ENCODE measurements at places on chromosomes 2 and 18.

DNA sequence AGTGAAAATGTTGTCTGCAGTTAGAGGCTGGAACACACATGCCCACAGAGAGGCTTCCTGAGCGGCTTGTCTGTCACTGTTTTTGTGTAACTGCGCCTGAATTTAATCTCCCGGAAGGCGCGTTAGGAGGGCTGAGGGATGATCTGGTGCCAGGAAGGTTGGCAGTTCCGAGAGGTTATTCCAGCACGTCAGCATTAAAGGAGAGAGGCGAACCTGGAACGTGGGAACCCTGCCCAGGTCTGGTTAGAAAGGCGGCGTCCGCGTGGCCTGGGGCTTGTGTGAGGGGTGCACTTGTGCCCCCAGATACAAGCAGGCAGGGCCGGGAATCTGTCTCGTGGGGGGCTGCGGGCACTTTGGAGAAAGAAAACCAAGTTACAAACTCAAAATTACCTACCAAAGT lies 75.3 kb downstream of the NFATC1 start:
- no peak for DNase-seq

DNA sequence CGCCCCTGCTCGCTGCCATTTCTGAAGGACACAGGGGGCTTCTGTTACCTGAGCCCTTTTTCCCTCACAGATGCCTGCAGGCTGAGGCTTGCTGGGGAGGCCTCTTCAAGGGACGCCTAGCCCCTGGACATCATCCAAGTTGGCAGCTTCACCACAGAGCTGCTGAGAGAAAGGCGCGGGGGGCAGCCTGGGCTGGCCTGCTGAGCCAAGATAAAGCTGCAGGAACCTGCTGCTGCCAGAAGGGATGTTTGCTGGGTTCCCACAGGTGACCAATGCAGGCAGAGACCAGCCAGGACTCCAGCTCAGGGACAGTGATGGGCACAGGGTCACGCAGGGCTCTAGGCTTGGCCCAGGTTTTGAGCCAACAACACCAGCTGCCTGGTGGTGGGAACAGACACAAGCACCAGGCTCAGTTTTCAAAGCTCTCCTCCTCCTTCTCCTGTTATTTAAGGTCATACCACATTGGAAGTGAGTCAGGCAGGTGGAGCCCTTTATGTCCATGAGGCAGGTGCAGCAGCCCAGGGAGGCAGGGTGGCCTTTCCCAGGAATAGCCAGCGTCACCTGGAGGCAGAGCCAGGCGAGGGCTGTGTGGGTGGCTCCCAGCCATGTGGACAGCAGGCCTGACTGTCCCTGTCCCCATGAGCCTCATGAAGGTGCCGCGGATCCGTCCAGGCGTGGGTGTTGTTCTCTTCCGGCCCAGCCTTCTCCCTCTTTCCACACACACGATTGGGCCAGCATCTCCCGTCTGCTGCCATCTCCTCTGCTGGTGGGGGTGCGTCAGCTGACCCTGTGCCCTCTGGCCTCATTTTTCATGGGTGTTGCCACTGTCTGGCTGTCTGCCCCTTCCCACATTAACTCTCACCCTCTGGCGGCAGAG lies 515.5 kb upstream of the MYT1L start:
- peak; percentile 32 for DNase-seq

DNA sequence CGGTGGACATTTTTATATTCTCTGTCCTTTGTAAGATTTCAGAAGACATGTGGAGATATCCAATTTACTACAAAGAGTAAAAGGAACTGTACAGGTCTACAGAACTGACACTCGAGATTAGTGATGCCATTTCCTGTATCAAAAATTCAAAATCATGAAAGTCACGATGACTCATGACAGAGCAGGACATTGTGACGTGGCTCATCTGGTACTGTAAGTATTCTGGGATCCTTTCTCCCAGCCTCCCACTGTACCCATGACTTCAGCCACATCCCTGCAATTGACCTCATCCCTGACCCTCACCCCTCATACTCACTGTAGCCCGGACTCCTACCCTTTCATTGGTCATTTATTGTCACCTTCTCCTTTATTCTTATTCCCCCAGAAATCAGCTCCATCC lies 736.5 kb downstream of the EPHA4 start:
- no peak for DNase-seq

- DNase-seq: no peak
Observed at GRCh38 chr2:216348756-216349308, 23.5 kb downstream of the MARCHF4 start.

- DNase-seq: no peak
Observed at GRCh38 chr2:84493514-84493913, 22.8 kb upstream of the DNAH6 start.

GRCh38 chr2:145028101-145028920 lies 508.4 kb upstream of the ZEB2 start:
- no peak for DNase-seq

GRCh38 chr2:217859926-217860325 lies 142.9 kb downstream of the TNS1 start:
- DNase-seq: no peak

DNA sequence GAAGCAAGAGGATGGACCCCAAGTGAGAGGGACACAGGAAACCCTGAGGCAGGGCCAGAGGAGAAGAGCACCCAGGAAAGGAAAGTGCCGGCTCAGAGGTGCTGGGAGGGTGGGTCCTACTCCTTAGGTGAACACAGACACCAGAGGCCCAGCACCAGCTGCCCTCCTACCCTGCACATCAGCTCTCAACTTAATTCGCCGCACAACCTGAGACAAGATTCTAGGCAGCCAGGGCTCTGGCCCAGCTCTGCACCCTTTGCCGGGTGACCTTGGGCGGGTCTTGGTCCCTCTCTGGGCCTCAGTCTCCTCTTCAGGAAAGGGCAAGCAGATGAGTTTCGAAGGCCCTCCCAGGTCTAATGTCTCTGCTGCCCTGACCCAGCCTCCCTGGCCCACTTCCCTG lies 28.1 kb downstream of the ZFP36L2 start:
- DNase-seq: no peak

DNA sequence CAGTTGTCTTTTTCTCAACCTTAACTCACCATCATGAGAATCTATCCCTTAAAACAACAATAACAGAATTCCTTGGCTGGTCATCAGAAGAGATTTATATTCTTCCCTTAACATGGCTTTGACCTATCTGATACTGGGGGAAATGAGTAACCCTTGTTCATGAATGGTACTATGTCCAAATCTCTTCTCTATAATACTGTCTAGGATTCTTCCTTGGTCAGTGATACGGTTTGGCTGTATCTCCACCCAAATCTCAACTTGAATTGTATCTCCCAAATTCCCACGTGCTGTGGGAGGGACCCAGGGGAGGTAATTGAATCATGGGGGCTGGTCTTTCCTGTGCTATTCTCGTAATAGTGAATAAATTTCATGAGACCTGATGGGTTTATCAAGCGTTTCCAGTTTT lies 282.0 kb upstream of the SIX2 start:
- no peak for DNase-seq

DNA sequence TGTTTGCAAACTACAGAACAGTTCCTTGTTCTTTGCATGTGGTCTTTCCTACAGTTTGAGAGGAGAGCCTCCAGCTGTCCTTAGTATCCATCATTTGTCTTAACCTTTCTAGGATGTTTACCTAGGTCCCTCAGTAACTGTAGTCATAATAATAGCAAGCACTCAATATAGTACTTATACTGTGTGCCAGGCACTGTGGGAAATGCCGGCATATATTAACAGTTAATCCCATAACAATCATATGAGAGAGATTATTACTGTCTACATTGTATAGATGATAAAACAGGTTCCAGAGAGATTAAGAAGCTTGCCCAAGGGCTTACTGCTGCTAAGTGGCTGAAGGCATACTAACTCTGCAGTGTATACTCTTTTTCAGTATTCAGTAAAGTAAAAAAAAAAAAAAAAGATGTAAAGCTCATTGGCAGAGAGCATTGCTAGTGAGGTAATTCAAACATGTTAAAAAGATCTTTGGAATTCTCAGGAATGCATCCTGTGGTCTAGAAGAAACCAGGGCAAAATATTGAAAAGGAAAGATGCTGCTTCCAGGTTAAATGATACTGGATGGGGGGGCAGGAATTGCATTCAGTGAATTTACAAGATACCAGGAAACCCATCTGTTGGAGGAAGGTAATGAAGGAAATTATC lies 72.3 kb downstream of the SPTBN1 start:
- no peak for DNase-seq

- no peak for DNase-seq
Observed at GRCh38 chr2:86747711-86748639, 27.9 kb downstream of the RMND5A start.

DNA sequence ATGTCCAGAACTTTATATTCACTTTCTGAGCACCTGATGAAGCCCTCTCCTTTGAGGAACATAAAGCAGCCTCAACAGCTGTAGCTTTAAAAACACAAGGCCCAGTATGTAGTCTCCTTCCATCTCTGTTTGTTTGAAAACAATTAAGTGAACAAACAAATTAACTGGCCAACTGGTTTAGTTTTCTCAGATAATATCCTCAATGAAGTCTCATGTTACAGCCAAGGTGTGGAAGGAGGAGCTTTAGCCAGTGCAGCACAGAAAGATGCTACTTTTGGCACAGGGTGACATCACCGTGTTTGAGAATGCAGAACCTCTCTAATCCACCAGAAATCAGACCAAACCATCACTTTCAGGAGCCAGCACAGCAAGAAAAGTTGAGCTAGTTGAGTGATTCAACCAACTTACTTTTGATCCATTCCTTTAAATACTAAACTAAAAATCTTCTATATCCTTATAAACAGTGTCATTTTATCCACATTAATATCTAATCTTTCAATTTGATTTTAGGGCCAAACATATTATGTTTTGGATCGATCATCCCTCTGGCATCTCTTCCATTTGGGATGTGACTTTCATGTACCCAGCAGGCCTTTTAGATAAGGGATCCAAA lies 488.7 kb downstream of the ARHGAP15 start:
- DNase-seq: no peak

- DNase-seq: no peak
Observed at GRCh38 chr18:3401669-3402620, 48.0 kb upstream of the TGIF1 start.

DNA sequence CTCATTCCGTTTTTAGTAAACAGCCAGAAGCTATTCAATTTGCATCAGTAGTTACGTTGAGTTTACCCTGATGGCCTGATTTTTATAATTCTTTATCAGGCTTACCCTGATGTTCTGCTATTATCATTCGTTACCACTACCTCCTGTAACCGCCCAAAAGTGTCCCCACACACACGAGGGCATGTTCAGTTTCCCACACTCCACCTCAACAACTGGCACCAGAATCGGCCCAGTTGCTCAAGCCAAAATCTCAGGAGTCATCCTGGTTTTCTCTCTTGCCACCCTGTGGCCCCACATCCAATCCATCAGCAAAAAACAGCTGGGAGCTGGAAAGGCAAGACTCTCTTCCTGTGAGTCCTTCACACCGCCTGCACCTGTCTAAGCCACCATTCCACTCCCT lies 102.9 kb upstream of the RAB6C start:
- no peak for DNase-seq

DNA sequence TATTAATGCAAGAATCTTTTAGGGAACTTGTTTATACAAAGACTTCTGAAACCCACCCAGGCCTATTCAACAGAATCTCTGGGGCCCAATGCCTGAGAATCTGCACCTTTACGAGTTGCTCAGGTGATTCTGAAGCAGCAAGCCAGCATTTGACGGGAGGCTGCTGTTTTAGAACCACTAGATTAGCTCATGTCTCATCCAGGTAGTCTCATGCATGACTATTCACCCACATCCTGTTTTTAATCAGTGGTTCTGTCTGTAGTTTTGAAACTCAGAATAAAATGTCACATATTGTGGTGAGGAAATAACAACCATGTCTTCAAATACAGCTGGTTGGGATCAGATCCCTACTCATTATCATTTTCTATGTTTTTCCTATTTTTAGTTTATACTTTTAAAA lies 39.5 kb downstream of the CYTIP start:
- no peak for DNase-seq

- no peak for DNase-seq
Observed at GRCh38 chr2:123609077-123609476, 416.0 kb upstream of the CNTNAP5 start.

DNA sequence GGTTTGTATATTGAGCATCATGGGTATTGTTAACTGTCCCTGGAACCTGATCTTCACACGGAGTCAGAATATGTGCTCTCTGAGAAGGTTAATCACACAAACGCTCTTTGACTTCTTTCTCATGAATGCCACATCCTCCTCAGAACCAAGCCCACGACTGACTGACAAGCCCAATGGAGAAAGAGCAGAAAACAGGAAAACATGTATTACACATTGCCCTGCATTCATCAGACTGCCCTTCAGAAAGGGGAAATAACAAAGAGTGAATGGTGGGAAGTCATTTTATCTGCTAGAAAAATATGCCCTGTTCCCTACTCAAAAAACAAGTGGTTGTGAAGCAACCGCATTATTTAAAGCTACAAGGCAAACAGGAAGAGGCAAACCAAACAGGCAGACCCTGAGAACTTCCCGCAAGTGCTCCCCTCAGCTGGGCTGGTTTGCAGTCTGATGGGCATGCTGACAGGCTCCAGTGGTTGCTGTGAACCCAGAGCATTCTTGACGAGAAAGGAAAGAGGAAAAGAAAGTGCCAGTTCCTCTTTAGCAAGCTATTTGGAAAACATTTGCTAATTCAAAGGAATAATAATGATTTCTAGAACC lies 172.9 kb upstream of the SETBP1 start:
- no peak for DNase-seq

DNA sequence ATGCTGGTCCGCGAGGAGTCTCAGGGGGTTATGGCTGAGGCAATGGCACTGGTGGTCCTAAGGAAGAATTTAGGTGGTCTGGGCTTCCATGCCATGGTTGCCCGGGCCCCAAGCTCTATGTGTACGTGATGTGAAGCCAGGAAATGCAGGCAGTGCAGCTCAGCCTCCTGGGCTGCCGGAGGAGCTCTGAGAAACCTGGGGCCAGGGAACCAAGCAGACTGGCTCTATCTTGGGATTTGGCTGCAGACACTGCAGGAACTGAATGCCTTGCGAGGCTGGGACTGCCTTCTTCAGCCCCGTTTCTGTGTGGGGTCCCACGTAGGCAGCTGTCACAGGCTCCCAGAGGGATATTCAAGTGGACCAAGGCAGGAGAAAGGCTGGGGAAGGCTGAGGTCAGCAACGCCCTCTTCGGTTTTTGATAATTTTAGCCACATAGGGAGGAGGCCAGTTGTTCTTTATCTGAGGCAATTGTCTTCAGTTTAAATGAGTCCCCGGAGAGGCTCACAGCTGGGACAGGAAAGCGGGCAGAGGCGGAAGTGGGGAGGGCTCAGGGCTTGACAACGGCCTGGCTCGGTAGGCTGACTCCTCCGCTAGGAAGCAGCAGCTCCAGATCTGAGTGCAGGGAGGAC lies 77.7 kb downstream of the RHOB start:
- DNase-seq: no peak
